ENCODE measurements at places on chromosomes 5 and 9. TPM values are rescaled to one million over a fixed set of nuclear protein-coding genes. Genes with fewer than 3 reads are reported as not detected.

Gene IFNB1
- not detected for total RNA-seq

Gene HINT2
- total RNA-seq: 29.4 TPM

Gene DIRAS2
- not detected for total RNA-seq

Gene SLC23A1
- not detected for total RNA-seq

Gene SLC27A6
- 80.1 TPM for total RNA-seq

Gene PCDHA8
- 0.15 TPM for total RNA-seq

All from gastroesophageal sphincter (tissue), 4 donors.